ENCODE measurements at places on chromosomes 13 and 19.

DNA sequence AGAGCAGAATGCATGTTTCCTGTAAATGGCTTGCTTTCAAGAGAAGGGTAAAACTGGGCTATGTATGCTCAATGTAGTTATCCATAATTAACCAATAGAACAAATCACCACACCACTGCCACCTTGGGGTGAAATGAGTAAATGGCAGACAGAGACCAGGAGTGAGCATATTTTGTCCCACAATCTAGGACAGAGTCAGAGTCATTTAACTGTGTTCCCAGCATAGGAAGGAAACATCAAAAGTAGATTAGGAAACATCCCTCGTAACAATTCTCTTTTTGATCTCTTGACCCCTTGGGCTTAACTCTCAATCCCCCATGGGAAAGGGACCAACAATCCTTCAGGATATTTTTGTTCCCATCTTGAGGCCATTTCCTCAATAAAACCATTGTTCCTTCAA is 224.8 kb downstream of the NHLRC3 start:
- H3K27me3 ChIP-seq: no peaks in the 10 kb centered on the region
- H3K4me3 ChIP-seq: no peak overlapping the region
- no peak for DNase-seq
- H3K36me3 ChIP-seq: no peaks in the 10 kb centered on the region

- H3K4me3 ChIP-seq: no peak overlapping the region
- no peak for DNase-seq
- H3K27ac ChIP-seq: peak overlapping the region; percentile 69
- H3K4me1 ChIP-seq: no peaks in the 10 kb centered on the region
Observed at GRCh38 chr19:10780368-10780767, 55.6 kb downstream of the TMED1 start.

- H3K27ac ChIP-seq: no peak overlapping the region
- no peak overlapping the region for H3K4me3 ChIP-seq
- H3K36me3 ChIP-seq: no peaks in the 10 kb centered on the region
Observed at GRCh38 chr13:32229443-32229842, 85.7 kb downstream of the ZAR1L start.

DNA sequence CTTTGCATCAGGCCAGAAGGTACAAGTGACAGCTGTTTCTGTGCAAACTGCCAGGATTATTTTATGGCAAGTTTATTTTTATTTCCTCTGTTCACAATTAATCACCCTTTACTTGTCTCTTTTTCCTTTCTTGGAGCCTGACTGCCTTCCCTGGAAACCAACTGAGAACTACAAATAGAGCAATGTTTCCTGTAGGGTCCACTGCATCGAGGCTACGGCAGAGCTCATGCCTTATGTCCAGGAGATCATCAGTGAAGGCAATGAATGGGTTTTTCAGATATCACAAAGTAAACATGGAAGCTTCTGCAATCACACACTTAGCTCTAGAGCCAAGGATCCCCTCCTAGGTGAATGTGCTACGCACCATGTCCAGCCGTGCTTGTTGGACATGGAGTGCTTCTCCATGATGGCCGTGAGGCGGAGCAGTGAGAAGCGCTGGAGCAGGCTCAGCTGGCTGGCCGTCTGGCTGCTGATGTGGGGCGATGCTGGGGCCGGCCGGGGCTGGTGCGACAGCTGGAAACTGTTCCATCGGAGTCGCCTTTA is 110.9 kb downstream of the KL start:
- DNase-seq: no peak
- H3K4me1 ChIP-seq: peaks cover 27% of the 10 kb centered on the region
- H3K27me3 ChIP-seq: no peaks in the 10 kb centered on the region
- H3K27ac ChIP-seq: peak overlapping the region; percentile 49

DNA sequence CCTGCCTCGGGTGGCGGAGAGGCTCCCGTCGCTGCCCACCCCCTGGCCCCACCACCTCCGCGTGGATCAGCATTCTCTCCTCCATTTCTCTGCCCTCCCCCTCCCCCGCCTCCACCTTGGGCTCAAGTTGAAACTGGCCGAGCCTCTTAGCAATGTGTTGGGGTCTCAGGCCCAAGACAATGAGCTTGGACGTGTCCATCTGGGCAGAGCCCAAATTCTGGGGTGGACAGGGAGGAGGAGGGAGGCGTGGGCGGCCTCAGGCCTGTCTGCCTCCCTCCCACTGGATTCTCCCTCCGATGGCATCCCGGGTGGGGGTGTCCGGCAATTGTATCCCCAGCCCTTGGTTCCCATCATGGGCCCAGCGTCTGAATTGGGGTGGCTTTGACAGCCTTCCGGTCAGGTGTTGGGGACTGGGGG is 1.2 kb downstream of the CELF5 start:
- H3K27me3 ChIP-seq: peaks cover 4% of the 10 kb centered on the region
- no peak for DNase-seq
- H3K36me3 ChIP-seq: no peaks in the 10 kb centered on the region
- H3K4me1 ChIP-seq: no peaks in the 10 kb centered on the region

GRCh38 chr19:570937-571565 is 1.3 kb upstream of the BSG start:
- H3K27ac ChIP-seq: no peak overlapping the region
- no peaks in the 10 kb centered on the region for H3K27me3 ChIP-seq
- H3K4me3 ChIP-seq: peak overlapping the region; percentile 96
- DNase-seq: no peak
- no peaks in the 10 kb centered on the region for H3K36me3 ChIP-seq

DNA sequence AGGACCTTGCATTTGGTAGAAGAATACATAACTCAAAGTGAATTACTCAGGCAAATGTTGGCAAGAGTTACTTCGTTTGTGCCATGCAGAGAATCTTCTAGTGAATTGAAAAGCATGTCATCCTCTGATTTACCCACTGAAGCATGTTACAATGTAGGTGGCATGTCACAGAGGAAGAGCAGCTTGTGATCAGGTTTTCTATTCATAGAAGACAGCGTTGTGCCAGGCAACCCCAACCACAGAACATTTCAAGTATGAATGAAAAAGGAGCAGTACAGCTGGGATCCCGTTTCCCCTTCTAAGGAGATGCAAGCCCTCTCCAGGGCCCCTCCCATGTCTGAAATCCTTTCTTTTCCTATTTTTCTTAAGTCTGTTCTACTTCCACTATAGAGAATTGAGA is 6.0 kb upstream of the KATNAL1 start:
- H3K4me1 ChIP-seq: peaks cover 6% of the 10 kb centered on the region
- H3K36me3 ChIP-seq: no peaks in the 10 kb centered on the region
- no peak for DNase-seq

DNA sequence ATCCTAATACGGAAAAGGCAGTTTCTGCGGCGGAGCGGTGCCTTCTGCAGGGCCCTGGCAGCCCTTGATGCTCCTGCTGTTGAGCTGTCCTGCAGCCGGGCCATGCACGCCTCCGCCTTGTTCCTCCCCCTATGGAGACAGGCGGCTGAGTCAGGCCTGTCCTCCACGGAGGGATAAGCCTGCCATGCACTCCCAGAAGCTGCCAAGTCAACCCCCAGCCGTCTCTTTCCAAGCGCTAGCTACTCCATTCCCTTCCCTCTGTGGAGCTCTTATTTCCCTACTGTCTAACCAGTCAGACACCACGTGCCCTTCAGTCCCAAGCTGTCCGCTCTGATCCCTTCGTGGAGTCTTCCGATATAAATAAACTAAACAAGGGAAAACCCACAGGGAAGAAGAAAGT is 197.0 kb downstream of the COL4A1 start:
- H3K27ac ChIP-seq: peak overlapping the region; percentile 47
- peak; percentile 38 for DNase-seq
- H3K4me1 ChIP-seq: peaks cover 4% of the 10 kb centered on the region
- H3K36me3 ChIP-seq: no peaks in the 10 kb centered on the region
- H3K27me3 ChIP-seq: no peaks in the 10 kb centered on the region
- H3K4me3 ChIP-seq: peak overlapping the region; percentile 22

- H3K27ac ChIP-seq: no peak overlapping the region
- DNase-seq: no peak
- H3K36me3 ChIP-seq: no peaks in the 10 kb centered on the region
- H3K4me3 ChIP-seq: no peak overlapping the region
- H3K27me3 ChIP-seq: no peaks in the 10 kb centered on the region
Observed at GRCh38 chr13:50474088-50474662, 369.3 kb downstream of the DLEU7 start.

GRCh38 chr13:93172109-93172508 is 54.5 kb upstream of the GPC6 start:
- H3K4me1 ChIP-seq: no peaks in the 10 kb centered on the region
- H3K4me3 ChIP-seq: no peak overlapping the region
- no peak overlapping the region for H3K27ac ChIP-seq

DNA sequence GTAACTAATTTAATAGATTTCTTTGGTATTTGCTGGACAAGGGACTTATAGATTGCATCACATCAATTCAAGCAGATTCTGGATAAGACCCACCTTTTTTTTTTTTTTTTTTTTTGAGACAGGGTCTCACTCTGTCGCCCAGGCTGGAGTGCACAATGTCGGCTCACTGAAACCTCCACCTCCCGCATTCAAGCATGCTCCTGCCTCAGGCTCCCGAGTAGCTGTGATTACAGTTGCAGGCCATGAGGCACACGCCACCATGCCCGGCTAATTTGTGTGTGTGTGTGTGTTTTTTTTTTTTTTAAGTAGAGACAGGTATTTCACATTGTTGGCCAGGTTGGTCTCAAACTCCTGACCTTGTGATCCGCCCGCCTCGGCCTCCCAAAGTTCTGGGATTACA is 4.2 kb upstream of the PRODH2 start:
- no peak overlapping the region for H3K4me3 ChIP-seq
- no peaks in the 10 kb centered on the region for H3K36me3 ChIP-seq
- DNase-seq: no peak

DNA sequence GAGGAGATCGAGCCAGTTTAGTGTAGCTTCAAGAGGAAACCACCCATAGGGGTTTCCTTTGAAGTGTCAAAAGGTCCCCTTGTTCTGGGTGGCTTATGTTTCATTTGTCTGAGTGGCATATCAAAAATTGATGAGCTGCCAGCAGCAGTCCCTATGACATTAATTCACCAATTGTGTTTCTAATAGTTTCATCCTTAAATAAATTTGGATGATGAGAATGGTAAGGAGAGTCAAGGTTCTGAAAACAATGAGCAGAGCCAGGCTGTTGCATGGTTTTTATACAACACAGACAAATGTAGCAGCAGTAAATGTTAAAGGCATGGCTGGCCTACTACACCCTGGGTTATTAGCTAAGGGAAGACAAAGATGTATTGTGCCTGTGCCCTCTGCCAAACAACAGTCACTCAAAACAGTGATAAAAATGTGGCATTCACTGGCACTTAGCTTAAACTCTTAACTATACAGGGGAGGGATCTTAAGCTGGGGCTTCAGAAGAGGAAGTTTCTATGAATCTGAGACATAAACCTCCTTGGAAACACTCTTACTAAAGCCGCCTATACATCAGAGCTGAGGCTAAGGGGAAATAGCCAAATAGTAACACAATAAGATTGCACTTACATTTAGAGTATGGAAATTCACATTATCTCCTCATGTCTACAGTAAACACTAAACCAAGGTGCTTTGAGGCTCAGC is 200.5 kb downstream of the POU4F1 start:
- no peaks in the 10 kb centered on the region for H3K36me3 ChIP-seq
- no peak overlapping the region for H3K27ac ChIP-seq
- no peaks in the 10 kb centered on the region for H3K4me1 ChIP-seq

DNA sequence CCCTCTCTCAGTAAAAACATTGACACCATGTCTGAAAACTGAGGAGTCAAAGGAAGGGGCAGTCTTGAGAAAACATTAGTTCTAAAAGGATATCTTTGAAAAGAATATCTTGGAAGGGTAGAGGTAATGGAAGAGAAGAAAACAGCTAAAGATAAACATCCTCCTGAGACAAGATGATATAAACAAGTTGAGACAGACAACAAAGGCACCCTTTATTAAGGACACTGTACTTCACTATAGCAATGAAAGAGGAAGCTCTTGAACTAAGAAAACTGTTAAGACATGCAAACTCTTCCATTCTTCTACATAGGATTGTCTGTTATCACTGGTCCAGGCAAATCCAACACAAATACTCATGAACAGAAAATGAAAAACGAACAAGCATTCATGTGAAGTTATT is 46.3 kb downstream of the MTMR6 start:
- H3K27me3 ChIP-seq: no peaks in the 10 kb centered on the region
- H3K36me3 ChIP-seq: no peaks in the 10 kb centered on the region
- DNase-seq: no peak
- no peak overlapping the region for H3K4me3 ChIP-seq
- H3K4me1 ChIP-seq: no peaks in the 10 kb centered on the region

DNA sequence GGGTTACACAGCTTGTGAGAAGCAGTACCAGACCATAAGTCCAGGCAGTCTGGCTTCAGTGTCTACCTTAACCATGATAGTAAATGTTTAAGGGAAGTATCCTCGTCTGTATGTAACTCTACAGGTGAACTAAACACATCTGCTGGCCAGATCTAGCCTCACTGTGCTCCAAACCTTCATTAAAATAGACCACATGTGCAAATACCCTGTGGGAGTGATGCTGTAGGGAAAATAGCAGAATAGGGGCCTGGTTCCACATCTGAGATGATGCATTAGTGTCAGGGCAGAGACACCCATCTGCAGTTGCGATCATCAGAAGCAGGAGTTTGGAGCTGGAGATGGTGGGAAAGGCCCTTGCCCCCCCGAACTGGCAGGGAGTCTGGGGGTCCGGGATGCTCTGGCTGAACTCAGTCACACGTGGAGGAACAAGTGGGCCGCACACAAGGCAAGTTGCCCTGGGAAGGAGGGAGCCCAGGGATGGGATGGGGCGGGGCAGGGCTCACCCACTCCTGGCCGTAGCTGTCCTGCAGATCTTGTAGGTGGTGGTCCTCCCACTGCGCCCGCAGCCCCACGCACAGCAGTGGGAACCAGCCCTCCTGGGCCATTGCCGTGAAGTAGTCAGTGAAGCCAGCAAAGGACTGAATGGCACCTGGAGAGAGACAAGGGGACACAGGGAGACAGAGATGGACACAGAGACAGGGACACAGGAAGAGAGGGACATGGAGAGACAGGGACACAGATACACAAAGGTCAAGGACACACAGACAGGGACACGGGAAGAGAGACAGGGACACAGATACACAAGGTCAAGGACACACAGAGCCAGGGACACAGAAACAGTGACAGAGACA is 7.3 kb downstream of the TMEM147 start:
- no peaks in the 10 kb centered on the region for H3K36me3 ChIP-seq
- no peaks in the 10 kb centered on the region for H3K27me3 ChIP-seq
- no peak overlapping the region for H3K4me3 ChIP-seq
- no peak overlapping the region for H3K27ac ChIP-seq

GRCh38 chr13:105442949-105443699 is 1092.3 kb downstream of the EFNB2 start:
- no peaks in the 10 kb centered on the region for H3K27me3 ChIP-seq
- DNase-seq: no peak
- H3K27ac ChIP-seq: no peak overlapping the region
- H3K36me3 ChIP-seq: no peaks in the 10 kb centered on the region
- H3K4me1 ChIP-seq: no peaks in the 10 kb centered on the region
- H3K4me3 ChIP-seq: no peak overlapping the region

- H3K4me3 ChIP-seq: peak overlapping the region; percentile 58
- DNase-seq: no peak
- no peaks in the 10 kb centered on the region for H3K27me3 ChIP-seq
- H3K36me3 ChIP-seq: no peaks in the 10 kb centered on the region
- peaks cover 10% of the 10 kb centered on the region for H3K4me1 ChIP-seq
- no peak overlapping the region for H3K27ac ChIP-seq
Observed at GRCh38 chr19:4760285-4760650, 31.3 kb upstream of the FEM1A start.
